CD4-positive, alpha-beta T cell treated with Interleukin-4 for 1 hour (primary cell): ENCODE measurements at places on chromosomes 1 and 21.

- no peak for DNase-seq
Observed at GRCh38 chr1:71831646-71832045, 450.7 kb downstream of the NEGR1 start.

- peak; percentile 53 for DNase-seq
Observed at GRCh38 chr1:158112994-158113758, 67.5 kb upstream of the CD1D start.

DNA sequence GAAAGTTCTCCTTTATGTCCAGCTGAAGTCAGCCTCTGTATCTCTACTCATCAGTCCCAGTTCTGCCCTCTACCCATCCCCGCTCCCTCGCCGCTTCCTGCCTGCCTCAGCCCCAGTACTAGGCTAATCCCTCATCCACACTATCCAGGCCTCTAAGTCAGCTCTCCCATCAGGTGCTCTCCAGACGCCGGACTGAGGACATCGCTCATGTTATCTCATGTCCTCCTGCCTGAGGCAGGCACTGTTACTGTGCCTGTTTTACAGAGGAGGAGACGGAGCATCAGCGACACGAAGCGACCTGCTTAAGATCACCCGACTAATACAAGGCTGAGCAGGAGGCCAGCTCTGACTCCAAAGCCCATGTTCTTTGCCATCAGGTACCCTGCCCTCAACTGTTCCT is 57.3 kb upstream of the RUNX3 start:
- no peak for DNase-seq

GRCh38 chr1:44032170-44032790 is 1.0 kb upstream of the SLC6A9 start:
- no peak for DNase-seq

DNA sequence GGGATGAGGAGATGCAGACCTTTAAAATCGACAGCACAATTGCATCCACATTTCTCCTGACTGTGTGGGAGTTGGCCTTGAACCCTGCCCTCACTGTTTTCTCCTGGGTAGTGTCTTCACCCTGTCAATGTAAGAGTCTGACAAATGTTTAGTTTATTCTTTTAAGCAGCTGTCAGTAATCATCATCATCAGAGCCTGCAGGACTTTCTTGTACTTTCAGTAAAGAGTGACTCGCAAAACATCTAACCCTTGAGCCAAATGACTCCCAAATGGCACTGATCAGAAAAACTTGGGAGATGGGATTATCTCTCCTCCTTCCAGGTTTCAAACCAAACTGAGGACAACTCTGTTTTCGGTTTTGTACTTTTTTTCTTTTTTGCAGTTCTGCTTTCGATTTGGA is 460.2 kb downstream of the KIF26B start:
- no peak for DNase-seq

DNA sequence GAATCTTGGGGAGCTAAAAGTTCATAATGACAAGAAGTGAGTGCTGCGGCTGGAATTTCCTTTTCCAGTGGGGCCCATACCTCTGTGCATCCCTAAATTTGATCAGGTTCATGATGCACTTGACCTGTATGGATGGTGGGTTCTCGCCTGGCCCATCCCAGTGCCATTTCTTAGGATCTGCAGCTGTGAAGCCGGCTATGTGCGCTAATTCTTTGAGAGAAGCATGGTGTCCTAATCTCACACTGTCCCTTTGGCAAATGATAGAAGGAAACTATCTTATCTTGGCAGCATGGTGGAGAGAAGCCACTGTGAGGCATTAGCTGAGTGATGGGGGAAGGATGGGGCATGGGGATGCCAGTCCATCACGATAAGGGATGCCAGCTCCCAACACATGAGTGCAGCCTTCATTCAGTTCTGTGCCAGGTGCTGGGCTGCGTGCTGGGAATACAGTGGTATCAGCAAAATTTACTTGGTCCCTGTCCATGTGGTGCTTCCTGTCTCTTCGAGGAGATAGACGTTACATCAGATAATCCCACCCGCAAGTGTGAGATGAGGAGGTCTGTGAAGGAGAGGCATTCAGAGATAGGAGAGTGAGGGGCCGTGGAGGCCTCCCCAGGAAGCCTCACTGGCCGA is 30.5 kb downstream of the STUM start:
- DNase-seq = no peak
